ENCODE measurements at places on chromosomes 16 and 17.

DNA sequence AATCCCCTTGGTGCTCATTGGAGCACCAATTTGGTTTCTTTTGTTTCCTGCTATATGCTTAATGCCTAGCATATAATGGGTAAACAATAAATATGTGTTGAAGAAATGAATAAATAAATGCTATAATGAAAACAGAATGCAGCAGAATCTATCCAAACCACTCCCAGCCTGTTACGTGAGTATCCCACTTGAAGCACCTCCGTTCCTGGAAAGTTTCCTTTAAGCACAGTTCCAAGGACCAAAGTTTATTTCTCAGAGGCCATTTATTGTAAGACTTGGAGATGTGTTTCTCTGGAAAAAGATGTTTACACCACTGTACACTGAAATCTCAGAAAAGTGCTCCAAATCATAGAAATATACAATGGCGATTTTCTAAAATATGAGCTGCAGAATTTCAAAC is 187.0 kb downstream of the SOX9 start:
- no peak for DNase-seq

GRCh38 chr17:33686171-33686570 is 393.1 kb upstream of the ASIC2 start:
- DNase-seq = no peak

DNA sequence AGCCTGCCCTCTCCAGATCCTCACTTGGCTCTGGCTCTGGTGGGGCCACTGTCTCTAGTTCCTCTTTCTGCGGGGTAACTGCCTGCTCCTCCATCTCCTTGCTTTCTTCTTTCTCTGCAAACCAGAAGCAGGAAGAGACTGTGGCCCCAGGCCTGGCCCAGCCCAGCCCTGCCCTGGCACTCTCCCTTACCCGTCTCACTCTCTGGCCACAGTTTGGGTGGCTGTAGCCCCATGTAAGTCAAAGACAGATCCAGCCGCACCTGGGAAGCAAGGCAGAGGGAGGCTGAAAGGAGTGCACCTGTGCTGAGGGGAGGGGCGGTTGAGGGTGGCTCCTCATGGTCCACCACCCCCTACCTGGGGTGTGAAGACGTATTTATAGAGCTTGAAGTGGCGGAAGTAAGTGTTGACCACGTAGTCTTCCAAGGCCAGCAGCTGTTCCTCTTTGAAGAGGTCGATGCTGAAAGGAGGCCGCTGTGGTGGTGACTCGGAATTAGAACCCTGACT is 2.8 kb downstream of the CFAP119 start:
- no peak for DNase-seq

DNA sequence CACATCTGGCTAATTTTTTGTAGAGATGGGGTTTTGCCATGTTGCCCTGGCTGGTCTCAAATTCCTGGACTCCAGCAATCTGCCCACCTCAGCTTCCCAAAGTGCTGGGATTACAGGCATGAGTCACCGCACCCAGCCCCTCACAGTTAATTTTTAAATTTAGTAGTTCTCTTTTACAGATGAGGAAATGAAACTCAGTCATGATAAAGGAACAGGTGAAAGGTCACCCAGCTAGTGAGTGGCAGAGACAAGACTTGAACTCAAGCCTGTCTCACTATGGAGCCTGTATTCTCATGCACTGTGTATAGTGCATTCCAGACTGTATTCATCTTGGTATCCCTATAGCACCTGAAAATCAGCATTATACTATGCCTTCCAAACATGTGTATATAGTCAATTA is 77.1 kb upstream of the WSB1 start:
- no peak for DNase-seq

- DNase-seq = no peak
These were observed 124.6 kb downstream of the TOX3 start for GRCh38 chr16:52422307-52422706.

DNA sequence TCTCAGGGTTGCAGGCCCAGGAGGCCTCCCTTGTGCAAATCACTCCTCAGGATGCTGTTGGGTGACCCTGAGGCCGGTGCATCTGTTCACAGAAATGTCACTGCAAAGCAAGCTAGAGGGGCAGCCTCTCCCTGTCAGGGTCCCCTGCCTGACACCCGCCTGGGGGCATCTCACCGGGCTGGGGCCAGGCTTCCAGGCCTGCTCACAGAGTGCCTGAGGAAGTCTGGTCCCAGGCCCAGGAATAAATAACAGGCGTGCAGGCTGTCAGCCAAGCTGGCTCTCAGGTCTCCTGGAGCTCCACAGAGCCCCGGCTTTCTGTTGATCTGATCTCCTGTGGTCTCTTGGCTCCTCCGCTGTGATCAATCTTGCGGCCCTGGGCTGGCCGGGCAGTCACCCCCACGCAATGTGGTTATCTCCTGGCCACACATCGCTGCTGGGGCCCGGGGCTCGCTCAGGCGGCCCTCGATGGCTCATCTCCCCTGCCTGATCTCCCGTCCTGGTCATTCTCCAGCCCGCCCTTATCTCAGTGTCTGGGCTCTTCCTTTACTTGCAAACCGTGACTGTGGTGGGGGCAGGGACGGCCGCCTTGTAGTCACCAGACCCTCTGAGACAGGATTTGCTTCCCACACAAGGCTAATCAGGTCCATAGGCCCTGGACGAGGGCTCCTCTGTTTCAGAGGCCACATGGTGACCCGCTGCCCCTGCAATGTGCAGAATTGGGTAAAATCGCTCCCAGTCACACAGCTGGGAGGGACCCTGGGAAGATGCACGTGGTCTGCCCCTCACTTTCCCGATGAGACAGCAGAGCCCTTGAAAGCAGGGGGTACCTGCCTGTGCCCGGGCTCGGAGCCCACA is 231.2 kb upstream of the GSE1 start:
- DNase-seq = no peak

DNA sequence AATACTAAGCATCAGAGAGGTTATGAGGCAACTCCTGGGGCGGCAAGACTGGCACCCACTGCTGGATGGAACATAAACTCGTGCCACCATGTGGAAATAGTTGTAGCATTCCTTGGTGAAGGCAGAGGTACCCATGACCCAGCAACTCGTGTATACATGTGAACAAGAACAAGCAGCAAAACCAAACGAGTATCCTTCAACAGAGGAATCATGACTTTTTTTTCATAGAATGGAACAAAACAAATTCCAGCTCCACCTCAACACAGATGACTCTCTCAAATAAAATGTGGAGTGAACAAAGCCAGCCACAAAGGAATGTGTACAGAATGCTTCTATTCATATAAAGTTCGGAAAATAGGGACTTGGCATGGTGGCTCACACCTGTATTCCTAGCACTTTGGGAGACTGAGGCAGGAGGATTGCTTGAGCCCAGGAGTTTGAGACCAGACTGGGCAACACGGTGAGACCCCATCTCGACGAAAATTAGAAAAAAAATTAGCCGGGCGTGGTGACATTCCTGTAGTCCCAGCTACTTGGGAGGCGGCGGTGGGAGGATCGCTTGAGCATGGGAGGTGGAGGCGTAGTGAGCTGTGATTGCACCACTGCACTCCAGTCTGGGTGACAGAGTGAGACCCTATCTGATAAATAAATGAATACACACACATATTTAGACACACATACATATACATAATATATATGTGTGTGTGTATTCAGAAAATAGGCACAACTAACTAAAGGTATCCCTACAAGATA is 35.3 kb downstream of the B9D1 start:
- no peak for DNase-seq

GRCh38 chr16:70635336-70636016 is 10.9 kb upstream of the IL34 start:
- DNase-seq = no peak

DNA sequence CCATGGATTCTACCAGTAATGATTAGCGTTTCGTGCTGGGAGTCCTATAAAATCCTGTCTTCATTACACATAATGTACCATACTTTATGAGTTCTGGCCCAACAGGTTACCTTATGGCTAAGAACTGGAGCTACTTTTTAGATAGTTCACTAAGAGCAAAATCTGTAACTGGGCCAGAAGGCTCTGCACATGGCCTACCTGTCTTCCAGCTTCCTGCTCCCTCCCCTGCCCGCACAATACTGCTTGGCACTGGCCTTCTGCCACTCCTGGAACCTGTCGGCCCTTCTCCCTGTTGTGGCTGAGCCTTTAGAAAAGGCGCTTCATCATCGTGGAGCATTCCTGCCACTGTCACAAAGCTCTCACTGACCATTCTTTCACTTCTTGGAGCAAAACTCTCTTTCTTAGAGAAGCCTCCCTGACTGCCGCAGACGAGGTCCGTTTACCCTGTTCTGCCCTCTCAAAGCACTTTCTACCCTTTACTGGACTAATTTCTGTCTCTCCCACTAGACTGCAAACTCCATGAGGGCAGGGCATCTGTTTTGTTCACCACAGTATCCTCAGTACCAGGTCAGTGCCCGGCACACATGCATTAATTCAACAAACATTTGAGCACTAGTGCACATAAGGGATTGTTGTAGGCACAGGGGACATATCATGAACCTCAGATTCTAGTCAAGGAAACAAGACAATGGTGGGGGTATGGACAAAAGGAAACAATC is 116.5 kb downstream of the PARN start:
- no peak for DNase-seq

DNA sequence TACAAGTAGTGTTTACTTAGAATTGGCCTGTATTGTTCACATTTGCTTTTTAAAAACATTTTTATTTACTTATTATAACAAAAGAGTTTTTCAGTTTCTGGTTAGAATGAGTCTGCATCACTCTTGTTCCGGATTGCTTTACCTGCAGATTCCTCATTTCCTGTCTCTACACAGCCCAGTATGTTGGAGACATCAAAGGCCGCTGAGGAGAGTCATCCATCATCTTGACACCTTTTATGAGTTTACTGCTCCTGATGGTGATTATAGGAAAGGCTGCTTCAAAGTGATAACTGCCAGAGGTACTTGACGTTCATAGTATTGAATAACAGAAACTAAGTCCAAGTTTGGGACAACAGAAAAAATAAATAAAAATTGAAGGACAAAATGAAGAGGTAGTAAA is 490.5 kb upstream of the CA10 start:
- peak; percentile 33 for DNase-seq

GRCh38 chr17:5127910-5128309 is 12.1 kb downstream of the USP6 start:
- no peak for DNase-seq

GRCh38 chr16:86708431-86708830 is 130.1 kb downstream of the FOXL1 start:
- no peak for DNase-seq

GRCh38 chr17:30920683-30921543 is 832 bp upstream of the ADAP2 start:
- DNase-seq = no peak

DNA sequence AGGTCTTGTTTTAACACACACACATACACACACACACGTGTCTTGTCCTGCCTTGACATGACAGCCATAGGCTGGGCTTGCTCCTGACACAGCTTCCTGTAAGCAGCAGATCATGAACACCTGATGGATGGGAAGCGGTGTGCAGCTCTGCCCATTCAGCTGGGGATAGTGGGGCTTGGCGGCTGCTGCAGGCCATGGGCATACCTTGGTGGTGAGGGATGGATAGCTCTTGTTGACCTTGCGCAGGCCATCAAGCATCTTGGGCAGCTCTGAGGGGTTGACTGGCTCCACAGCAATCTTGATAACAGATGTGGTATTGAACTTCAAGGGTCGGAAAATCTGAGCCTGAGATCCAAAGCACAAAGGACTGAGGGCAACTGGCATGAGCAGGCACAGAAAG is 12.0 kb downstream of the HIGD1B start:
- no peak for DNase-seq

DNA sequence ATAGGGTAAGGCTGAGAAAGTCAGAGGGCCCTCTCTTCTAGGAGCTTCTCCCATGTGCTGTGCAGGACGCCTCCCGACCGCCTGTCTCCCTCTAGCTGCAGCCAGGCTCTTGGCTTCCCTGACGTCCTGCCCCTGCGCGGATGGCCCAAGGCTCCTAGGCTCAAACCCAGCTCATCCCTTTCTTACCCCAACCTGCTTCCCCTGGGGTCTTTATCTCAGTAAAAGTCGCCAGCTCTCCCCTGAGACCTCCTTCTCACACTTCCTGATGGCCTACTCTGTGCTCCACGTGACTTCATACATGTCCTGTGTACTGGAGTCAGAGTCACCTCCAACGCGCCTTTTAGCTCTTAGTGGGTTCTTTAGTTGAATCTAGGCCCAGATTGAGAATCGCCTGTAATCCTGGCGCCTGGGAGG is 1.1 kb upstream of the ZNF747 start:
- DNase-seq = peak; percentile 77

DNA sequence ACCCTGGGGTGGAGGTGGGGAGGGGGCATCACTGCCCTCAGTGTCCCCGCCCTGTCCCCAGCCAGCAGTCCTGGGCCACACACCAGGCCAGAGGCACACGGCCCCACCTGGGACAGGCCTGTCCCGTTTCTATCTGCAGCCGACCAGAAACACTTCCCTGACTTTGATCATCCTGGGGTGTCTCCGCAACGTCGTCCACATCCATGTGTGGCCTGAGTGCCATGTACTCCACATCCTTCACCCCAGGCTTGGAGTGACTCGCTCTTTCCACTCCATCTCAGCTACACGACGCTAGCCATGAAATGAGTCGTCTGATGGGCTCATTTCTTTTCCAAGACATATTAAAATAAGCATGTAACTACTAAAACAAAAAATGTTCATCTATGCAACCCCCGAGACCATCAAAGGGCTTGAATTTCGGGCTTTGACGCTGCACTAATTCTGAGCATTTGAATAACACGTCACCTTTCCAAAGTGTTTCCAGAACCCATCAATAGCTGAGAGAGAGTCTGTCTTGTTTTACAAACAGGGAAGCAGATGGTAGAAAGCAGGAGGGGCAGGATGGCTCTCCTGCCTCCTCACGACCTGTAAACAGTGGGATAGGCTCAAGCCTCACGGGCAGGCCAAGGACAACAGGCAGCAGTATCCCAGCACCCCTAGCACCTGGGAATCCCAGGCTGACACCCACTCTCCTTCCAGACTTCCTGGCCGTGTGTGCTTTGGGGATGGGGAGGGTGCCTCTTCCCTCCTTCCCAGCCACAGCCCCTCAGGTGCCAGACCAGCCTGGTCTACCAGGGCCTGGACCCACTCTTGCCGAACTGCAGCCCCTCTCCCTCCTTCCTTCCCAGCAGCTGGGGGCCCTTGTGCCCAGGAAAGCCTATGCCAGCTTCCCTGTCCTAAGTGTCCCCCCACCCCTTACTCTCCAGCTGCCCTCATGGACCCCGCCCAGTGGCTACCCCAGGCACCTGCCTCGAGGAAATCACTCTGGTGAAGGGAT is 20.0 kb upstream of the RASD1 start:
- DNase-seq = no peak

GRCh38 chr16:86735727-86736126 is 157.4 kb downstream of the FOXL1 start:
- no peak for DNase-seq

DNA sequence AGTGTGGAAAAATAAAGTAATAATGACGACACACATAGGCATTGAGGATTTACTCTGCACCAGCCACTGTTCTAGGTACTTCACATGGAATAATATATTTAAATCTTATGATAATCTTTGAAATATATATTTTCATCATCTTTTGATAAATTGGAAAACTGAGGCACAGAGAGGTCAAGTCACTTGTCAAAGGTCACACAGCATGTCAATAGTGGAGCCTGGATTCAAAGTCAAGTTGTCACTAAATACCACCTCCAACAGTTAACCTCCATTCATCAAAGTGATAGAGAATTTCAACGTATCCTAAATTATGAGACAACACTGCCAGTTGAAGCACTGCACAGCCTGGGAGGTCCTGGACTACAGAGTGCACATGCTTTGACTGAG is 121.7 kb downstream of the IRX5 start:
- no peak for DNase-seq
